Immature natural killer cell (primary cell): ENCODE measurements at places on chromosomes 7 and 10. TPM values are rescaled to one million over a fixed set of nuclear protein-coding genes. Genes with fewer than 3 reads are reported as not detected.

NRG3 gene
- not detected for polyA plus RNA-seq

SLC18A2 gene
- polyA plus RNA-seq = not detected

ELN gene
- not detected for polyA plus RNA-seq

FLNC gene
- polyA plus RNA-seq = not detected

NCF1 gene
- 2.3 TPM for polyA plus RNA-seq

CPVL gene
- 4.3 TPM for polyA plus RNA-seq

FBXO24 gene
- polyA plus RNA-seq = 0.43 TPM

CYP26C1 gene
- polyA plus RNA-seq = not detected

TMEM140 gene
- 14.5 TPM for polyA plus RNA-seq

ARHGAP19 gene
- 4.9 TPM for polyA plus RNA-seq

METTL27 gene
- polyA plus RNA-seq = not detected

CYP3A4 gene
- polyA plus RNA-seq = not detected

CYP17A1 gene
- not detected for polyA plus RNA-seq

PDZD7 gene
- 0.28 TPM for polyA plus RNA-seq

IFIT1 gene
- 6.0 TPM for polyA plus RNA-seq

PDLIM1 gene
- polyA plus RNA-seq = 72.9 TPM

VSTM4 gene
- polyA plus RNA-seq = not detected

MSS51 gene
- polyA plus RNA-seq = not detected

ODAD2 gene
- not detected for polyA plus RNA-seq

PDE1C gene
- polyA plus RNA-seq = not detected

ING3 gene
- polyA plus RNA-seq = 29.5 TPM

OR9A2 gene
- polyA plus RNA-seq = not detected

HOXA6 gene
- 0.52 TPM for polyA plus RNA-seq
